A673 (cell line): ENCODE measurements at places on chromosomes 13 and 19. TPM values are rescaled to one million over a fixed set of nuclear protein-coding genes. Genes with fewer than 3 reads are reported as not detected.

- DNase-seq: no peak
Observed at GRCh38 chr13:105446197-105446596, 1089.3 kb downstream of the EFNB2 start.

GRCh38 chr19:30155381-30156200 is 213.6 kb downstream of the URI1 start:
- no peak for DNase-seq

GRCh38 chr13:101303521-101303920 is 112.8 kb downstream of the NALCN start:
- DNase-seq: no peak

DNA sequence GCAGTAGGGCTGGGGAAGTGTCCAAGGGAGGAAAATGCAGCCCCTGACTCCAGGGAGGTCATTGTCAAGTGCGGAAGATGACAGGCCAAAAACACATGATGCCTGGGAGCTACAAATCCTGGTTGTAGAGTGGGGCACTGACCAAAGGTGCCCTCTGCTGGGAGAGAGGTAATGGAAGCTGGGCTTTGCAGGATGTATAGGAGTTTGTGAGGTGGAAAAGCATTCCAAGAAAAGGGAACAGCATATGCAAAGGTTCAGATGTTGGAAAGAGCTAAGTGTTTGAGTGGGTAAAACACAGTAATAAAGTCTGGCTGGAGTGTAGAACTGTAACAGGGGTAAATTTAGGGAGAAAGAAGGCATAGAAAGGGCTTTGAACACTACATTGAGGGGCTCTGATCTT is 46.9 kb upstream of the PTPRS start:
- DNase-seq: no peak

- no peak for DNase-seq
Observed at GRCh38 chr13:110820322-110820721, 94.5 kb downstream of the ANKRD10 start.

Gene WDR18
- total RNA-seq: 109 and 116 TPM in 2 replicates

Gene REEP6
- total RNA-seq: 4.7 and 6.8 TPM in 2 replicates
